Gastrocnemius medialis (tissue), 4 donors: ENCODE measurements at places on chromosomes 2 and 18.

DNA sequence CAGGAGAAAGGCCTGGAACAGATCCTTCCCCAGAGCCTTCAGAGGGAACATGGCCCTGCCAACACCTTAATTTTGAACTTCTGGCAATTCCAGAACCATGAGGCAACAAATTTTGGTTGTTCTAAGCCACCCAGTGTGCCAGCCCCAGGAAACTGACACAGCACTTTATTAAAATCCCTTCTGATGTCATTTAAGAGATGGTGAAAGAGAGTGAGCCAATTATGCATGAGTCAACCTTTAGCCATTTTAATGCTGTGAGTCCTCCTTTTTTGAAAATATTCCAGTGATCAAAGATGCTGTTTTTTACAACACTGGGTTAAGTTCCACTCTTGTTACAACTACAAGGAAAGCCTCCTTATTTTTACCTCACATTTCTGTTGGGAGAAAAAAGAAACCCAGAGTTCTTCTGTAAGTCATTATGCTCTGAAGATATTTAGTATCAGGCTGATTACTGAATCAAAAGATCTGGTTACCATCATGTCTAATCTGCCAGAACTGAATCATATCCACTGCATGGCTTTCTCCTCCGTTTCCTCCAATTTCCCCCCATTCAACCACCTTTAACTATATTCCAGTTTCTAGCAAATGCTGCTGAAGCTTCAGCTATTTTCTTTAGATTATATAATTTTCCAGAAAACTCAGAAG lies 235.4 kb downstream of the TXNL1 start:
- no peak for DNase-seq

DNA sequence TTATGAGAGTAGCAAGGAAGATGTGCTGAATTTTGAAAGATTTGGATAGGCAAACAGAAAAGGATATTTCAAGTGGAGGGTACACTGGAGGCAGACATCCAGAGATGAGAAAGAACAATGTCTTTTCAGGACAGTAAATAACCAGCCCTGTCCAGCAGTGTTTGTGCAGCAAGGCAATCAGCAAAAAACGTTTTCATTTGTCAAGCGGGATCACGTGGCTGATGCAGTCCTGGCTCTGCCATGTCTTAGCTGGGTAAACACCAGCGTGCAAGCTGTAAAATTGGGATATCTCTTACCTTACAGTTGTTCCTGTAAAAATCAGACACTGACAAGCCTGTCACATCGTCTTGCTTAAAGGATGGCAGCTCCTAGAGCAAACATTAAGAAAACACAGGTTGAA lies 67.8 kb downstream of the CWC22 start:
- no peak for DNase-seq

DNA sequence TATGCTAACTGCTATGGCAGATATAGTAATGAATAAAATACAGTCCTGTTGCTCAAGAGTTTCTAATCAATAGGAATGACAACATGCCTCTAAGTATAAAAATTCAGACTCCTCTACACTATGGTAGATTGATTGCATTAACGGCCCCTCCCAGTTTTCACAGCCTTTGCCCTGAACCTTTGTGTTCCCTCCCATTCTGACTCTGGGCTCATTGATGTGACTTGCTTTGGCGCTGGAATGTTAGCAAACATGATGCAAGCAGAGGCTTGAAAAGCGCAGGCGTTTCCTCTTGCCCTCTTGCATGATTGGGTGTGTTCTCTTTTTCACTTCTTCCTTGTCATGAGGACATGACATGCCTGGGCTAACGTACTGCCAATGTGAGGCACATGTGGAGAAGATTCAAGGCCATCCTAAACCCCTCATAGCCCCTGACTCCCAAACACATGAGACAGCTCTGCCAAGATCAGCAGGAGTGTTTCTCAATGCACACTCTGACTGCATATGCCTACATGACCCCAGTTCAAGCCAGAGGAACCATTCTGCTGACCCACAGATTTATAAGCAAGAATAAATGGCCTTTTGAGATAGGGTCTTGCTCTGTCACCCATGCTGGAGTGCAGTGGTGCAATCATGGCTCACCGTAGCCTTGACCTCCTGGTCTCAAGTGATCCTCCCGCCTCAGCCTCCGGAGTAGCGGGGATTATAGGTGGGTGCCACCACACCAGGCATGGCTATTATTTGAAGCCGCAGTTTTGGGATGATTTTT lies 49.7 kb upstream of the CD28 start:
- DNase-seq, result peak; percentile 49

- DNase-seq, result peak; percentile 43
Measured at GRCh38 chr2:241659150-241659739, 21.8 kb downstream of the ATG4B start.
